Hematopoietic multipotent progenitor cell (in vitro differentiated cells): ENCODE measurements at places on chromosomes 5 and 9. TPM values are rescaled to one million over a fixed set of nuclear protein-coding genes. Genes with fewer than 3 reads are reported as not detected.

DNA sequence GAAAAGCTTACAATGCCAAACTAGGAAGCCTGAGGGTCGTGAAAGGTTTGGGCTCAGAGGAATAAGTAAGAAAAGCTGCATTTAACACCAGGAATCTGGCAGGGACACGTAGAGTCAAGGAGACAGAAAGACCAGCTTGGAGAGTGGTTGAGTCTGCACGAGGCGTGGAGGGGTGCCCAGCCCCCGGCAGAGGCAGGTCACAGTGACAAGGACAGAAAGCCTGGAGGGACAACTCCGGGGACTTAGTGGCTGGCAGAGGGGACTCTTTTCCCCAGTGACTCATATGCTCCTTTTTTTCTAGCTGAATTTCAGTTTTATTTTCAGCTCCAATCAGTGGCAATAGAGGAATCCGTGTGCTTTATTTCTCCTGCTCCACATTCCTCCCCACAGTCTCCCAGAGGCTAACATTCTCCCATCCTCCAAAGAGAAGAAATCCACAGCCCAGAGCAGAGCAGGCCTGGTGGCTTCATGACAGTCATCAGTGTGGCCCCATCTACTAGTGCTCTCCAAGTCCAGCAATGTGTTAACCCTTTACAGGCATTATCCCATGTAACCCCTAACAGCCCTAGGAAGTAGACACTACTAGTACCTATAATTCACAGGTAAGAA, 80.7 kb downstream of the KCNIP1 start:
- DNase-seq = no peak

OTULINL gene
- total RNA-seq = 1.9 TPM

- DNase-seq = no peak
These were observed 9.1 kb downstream of the ANP32B start for GRCh38 chr9:97992219-97992618.

AGXT2 gene
- not detected for total RNA-seq

DNA sequence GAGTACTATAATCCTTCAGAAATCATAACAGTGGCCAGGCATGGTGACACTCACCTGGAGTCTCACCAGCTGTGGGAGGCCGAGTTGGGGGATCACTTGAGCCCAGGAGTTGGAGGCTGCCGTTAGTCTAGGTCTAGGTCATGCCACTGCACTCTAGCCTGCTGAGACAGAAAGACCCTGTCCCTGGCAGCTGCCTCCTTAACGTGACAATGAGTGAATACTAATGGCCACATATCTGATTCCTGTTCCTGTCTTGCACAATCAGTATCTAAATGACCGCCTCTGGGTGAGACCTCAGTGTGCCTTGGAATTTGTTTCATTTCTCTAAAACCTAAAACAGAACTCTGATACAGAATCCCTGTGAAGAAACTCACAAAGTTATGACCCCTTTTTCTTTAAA, 131.0 kb upstream of the DAB2 start:
- no peak for DNase-seq

ORM2 gene
- not detected for total RNA-seq
